NCI-H1436 treated with DMSO at 0.1 percent for 48 hours (cell line): ENCODE measurements at places on chromosomes 1 and 21.

DNA sequence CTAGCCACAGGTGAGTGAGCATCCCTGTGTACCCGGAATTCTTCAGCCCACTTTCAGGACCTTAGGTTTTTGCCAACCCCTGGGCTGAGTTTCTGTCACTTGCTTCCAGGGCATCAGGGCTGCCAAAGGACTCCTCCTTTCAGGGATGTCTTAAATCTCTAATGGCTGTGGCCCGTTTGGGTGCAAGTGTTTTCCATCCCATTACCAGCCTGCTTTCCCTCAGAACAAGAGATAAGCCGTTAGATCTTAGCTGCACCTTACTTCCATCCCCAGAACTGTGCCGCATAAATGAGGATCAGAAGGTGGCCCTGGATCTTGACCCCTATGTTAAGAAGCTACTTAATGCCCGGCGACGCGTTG is 652 bp downstream of the SNAPIN start:
- DNase-seq: no peak

DNA sequence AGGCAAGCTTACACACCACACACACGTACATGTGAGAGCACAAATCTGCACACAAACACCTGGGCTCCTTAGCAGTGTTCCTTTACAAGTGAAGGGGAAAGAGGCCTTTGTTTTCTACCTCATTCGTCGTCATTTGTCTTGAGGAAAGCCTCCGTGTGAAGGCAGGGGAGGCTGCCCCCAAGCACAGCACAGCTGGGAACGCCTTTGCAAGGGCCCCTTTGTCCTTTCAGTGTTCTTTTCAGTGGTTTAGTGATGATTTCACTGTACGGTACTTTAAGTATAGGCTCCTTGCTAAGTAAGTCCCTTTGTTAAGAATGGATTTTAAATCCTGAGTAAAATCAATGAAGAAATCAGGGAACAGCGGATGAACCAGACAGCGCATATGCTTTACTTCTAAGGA is 94.1 kb downstream of the PGBD5 start:
- DNase-seq: no peak

DNA sequence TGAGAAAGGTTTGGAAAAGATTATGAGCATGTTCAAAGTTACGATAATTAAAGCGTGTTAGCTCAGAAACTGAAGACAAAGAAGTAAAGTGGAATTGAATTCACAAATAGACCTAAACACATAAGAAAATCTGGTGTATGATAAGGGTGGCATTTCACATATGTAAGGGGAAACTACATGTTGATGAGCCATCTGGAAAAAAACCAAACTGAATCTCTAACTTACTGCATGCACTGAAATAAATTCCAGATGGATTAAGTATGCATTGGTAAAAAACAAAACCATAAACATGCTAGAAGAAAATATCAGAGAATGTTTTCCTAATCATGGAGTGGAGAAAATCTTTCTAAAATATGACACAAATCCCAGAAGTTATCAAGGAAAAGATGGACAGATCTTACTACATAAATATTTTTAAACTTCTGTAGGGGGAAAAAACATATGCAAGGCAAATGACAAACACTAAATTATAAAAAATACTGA is 34.0 kb upstream of the CTPS1 start:
- DNase-seq: no peak

- no peak for DNase-seq
These were observed 569 bp downstream of the ATF3 start for GRCh38 chr1:212608959-212609700.

- DNase-seq: no peak
These were observed 31.9 kb downstream of the KIF14 start for GRCh38 chr1:200588698-200589097.

GRCh38 chr1:207762622-207763021 is 10.8 kb downstream of the CD46 start:
- no peak for DNase-seq

DNA sequence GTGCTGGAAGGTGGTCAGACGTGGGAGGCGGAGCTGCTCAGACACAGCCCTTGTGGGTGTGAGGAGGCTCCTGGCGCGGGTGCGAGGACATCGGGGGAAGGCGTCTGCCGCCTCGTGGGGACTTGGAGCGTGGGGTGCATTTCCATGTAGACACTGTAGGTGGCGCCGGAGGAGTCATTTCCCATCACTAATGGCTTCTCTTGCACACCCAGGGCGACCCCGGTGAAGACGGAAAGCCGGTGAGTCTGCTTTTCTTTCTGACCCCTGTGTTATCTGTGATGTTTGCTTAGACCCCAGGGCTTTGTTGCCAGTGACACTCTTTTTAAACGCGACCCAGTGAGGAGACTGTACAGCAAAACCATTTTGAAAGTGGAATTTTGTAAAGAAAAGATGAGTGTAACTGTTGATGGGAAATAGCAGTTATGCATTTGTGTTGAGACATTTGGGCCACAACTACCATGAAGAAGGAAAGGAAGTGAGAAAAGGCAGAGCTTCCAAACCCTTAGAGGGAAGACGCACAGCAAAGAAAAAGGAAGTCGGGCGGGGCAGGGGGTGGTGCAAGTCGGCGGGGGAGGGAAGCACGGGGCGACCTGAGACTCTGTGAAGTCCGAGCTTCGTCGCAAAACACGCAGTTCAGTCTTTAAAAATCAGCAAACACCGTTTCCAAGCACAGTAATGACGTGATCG is 64.0 kb downstream of the SLC19A1 start:
- no peak for DNase-seq

- DNase-seq: no peak
These were observed 16.5 kb downstream of the SOD1 start for GRCh38 chr21:31675960-31676359.

GRCh38 chr1:221773383-221773782 is 31.5 kb upstream of the DUSP10 start:
- no peak for DNase-seq

- no peak for DNase-seq
These were observed 210.9 kb upstream of the NRIP1 start for GRCh38 chr21:15275615-15276235.

- DNase-seq: no peak
These were observed 100.8 kb upstream of the IFFO2 start for GRCh38 chr1:19057182-19057779.

GRCh38 chr1:145847827-145848226 is 2.4 kb downstream of the NUDT17 start:
- DNase-seq: no peak

DNA sequence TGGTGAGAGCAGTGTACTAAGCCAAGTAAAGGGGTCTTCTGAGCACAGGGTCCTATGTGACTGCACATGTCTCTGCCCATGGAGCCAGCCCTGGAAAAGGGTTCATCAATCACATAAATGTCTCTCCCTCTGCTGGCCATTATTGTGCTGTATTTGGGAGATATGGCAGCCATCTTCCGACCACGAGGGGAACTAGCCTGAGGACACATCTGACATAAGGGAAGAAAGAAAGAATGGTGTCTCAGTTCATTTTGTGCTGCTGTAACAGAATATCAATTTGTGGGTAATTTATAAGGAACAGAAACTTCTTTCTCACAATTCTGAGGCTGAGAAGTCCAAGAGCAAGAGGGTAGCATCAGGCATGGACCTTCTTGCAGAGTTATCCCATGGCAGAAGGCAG is 55.1 kb upstream of the GJA5 start:
- no peak for DNase-seq

DNA sequence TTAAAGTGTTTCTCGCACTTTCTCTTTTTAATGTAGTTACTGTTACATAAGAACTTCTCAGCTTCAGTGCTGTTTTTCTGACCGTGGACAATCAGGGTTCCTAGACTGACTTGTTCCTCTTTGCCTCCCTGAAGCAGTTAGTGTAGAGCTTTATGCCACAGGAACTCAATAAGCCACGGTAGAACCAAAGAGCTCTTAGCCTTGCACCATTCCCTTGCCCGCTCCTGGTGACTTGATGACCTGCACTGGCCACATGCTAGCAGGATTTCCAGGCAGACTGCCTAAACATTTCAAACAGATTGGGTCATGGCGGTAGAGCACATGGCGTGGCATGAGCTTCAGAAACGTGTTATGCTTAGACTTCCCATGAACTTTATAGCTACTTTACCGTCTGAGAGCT is 18.8 kb upstream of the FASLG start:
- DNase-seq: no peak

DNA sequence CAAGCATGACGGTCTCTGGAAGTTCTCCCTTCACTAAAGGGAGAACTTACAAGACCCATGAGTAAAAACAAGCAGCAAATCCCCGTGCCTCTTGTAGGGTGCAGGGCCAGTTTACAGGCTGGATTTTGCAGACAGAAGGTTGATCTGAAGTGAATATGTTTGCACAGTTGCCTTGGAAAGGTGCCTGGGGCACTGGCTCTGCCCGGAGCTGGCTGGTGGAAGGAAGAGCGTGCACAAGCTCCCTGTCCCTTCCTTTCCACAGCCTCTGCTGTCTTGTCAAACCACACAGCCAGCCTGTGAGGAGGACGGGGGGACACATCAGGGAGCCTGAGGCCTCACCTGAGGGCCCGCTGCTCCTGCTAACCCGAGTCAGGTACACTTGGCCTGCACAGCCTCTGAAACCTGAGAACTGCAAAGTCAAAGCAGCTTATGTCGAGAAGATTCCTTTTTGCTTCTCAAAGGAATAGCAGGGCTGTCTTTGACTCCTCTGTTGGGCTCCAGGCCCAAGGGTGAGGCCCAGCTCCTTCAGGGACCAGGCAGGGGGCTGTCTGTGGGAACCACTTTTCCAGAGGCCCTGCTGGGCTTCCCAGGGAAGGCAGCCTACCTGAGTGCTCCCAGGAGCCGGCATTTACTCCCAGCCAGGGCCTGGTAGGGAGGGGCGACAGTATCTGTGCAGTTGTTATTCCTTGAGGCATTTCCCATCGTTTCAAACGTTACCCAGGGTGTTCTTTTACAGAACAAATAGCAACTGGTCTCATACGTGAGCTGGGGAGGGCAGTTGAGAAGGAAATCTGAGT is 251.5 kb downstream of the SIPA1L2 start:
- DNase-seq: no peak

- no peak for DNase-seq
These were observed 98.4 kb upstream of the TNR start for GRCh38 chr1:175841738-175842187.

DNA sequence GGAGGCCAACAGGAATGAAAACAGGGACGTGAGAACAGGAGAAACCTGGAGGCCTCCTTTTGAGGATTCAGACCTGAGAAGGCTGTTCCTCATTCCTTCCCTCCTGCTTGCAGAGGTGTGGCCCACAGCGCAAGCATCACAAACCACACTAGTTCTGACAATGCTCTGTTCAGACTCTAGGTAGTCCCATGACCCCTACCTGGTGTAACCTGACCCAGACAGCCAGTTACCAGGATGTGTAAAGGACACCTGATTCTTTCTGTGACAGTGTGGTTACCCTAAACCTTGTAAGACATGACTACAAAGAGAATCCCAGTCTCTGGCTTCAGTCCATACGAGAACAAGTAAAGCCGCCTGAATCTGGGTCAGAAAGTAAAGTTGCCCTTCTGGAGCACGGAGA is 3.2 kb downstream of the MECR start:
- DNase-seq: no peak

- DNase-seq: no peak
These were observed 138.2 kb downstream of the COL24A1 start for GRCh38 chr1:86018283-86018923.

DNA sequence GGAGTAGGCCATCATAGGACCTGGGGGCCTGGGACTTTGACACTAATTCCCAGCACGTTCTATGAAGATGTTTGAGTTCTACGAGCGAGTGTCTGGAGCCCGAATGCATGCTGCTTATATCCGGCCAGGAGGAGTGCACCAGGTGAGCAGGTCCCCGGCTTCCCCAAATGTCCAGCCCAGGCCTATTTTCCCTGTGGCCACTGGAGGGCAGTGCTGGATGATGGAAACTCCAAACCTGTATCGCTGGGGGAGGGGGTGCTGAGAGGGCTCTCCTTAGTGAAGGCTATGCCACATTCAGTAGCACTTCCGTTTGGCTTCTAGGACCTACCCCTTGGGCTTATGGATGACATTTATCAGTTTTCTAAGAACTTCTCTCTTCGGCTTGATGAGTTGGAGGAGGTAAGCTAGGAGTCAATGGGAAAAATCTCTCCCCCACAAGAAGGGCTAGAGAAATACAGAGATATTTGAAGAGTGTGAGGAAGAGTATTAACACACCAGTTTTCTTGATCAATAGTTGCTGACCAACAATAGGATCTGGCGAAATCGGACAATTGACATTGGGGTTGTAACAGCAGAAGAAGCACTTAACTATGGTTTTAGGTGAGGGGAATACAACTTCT is 5.2 kb upstream of the FCER1G start:
- DNase-seq: no peak

GRCh38 chr1:160193091-160193819 is 2.9 kb downstream of the CASQ1 start:
- no peak for DNase-seq

DNA sequence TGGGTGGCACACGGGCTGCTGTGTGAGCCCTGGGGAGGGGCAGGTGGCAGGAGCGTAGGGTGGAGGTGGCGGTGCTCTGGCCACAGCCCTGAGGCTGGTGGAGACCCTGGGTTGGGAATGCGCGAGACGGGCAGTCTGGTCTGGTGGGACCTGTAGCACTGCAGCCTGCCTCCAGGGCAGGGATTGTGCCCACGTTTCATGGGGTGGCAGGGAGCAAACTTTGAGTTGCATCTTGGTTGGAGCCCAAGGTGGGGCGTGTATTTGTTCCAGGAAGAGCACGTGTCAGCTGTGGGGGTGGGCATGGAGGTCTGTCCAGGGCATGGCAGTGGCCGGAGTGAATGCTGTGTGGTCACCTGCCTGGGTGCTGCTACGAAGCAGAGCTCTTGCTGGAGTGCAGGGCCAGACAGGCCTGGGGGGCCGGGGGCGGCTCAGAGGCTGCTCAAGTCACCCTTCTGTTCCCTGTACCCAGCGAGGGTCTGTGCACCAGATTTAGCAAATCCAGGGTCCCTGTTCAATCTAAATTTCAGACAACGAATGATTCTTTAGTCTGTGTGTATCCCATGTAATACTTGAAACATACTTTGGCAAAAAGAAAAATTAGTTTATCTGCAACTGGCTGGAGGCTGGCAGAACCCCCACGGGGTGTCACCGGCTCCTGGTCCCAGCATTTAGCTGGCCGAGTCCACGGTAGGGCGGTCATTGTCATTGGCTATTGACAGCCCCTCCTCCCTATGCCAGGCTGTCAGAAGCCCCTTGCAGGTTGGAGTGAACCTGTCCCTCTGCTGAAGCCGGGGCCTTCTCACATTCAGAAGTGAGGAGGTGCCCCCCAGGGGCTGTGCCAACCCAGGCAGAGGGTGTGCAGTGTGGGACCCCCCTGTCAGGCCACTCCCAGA is 27.3 kb downstream of the KRTAP10-1 start:
- no peak for DNase-seq

- no peak for DNase-seq
These were observed 819 bp downstream of the SLC25A34 start for GRCh38 chr1:15736892-15737261.

DNA sequence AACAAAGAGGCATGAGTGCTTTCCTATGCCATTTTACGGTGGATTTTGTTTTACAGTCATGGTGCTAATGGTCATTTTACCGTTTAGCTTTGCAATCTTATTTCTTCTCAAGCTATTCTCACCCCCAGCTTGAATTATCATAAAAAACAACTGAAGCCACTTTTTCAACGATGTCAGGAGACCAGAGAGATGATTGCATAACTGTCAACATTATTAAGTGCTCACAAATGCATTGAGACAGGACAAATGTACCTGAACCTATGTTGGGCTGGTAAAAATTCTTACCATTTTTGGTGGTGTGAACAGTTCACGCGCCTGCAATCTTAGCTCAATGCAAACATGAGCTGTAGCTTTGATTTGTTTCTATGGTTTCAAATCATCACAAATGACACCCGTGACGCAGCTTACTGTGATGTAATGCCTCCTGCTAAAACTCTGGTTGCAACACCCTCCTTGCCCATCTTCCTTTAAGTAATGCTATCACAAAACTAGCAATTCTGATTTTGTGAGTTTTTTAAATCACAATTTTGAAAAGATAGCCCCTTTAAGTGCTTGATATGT is 104.4 kb downstream of the UCHL5 start:
- no peak for DNase-seq
